Astrocyte (in vitro differentiated cells and primary cell): ENCODE measurements at places on chromosomes 12 and 14.

GRCh38 chr12:65232476-65233077 lies 45.9 kb upstream of the MSRB3 start:
- peak; percentile 15 for DNase-seq

DNA sequence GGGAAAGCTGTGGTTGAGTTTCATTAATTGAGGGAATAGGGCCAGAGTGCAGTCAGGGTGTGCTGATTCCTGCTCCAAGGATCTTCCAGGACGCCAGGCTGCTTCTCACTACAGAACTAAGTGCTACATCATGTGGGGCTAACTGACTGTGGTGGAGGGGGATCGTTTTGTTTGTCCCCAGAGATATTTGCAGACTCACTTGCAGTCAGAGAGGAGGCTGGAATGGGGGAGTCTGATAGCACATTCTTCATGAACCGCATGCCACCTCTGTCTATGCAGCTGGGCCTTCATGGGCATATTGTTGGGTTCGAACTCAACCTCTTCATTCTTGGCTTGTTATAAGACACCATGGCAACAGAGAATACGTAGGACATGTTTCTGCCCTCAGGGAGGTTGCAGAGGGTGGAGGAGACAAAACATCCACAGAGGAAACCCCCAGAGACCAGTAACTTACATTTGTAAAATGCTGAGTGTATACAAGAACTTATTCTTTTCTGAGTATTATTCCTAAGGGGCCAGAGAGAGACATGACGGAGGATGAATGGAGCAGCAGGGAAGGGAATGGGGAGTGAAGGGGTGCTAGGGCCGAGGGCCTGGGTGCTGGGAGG lies 13.0 kb downstream of the KRT7 start:
- DNase-seq, result no peak

GRCh38 chr12:116213885-116214527 lies 63.5 kb downstream of the MED13L start:
- DNase-seq, result no peak

GRCh38 chr14:58792416-58792815 lies 154.7 kb downstream of the DACT1 start:
- DNase-seq, result peak; percentile 32

GRCh38 chr12:80118565-80119324 lies 19.4 kb downstream of the OTOGL start:
- no peak for DNase-seq

GRCh38 chr14:94539181-94539580 lies 22.1 kb upstream of the SERPINA4 start:
- no peak for DNase-seq

- peak; percentile 34 for DNase-seq
These were observed 62.8 kb upstream of the FOXN3 start for GRCh38 chr14:89479802-89480201.

DNA sequence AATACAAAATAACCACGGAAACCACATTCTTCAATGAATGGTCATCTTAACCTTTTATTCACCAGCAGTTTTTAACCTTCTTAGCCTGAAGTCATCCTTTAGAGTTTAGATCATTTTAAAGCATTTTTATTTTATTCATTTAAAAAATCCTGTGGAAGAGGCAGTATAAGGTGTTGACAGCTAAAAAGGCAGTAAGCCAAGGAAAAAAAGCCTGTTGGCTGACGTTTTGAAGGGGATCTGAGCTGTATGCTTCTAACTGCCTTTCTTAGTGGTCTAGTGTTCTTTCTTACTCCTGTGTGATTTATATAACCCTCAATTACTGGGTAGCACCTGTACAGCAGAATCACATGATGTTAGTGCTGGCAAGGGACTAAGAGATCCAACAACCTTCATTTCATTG lies 438.3 kb upstream of the SEL1L start:
- DNase-seq, result no peak
